ENCODE measurements at places on chromosomes 5 and 9.

DNA sequence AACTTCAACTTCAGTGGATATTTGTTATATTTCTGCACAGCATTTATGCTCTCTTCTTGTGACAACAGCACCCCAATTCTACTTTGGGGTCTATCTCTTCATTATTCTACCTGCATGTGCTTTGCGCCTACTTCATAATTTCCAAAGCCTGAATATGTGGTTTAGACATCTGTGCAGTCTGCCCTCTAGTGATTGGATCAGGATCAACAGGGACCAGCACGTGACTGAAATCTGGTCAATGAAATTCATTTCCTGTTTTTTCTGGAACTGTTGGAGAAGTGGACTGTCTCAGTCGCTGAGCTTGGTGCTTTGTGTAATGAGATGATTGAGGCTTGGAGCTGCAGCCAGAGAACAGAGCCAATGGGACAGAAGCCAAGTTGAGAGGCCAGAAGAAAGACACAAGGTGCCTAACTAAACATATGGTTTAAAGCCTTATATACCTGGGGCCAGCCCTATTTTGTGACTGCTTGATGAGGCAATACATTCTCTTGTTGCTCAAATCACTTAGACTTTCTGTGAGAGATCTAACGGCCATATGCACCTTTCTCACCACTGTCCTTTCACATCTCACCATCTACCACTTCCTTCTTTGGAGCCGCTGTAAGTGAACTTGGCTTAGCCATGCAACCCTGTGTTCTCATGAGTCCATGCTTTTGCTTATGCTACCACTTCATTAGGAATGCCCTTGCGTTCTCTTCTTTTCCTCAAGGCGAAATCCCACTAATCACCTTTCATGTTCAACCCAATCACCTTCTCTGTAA is 68.8 kb upstream of the PPP2R2B start:
- no peak for DNase-seq

DNA sequence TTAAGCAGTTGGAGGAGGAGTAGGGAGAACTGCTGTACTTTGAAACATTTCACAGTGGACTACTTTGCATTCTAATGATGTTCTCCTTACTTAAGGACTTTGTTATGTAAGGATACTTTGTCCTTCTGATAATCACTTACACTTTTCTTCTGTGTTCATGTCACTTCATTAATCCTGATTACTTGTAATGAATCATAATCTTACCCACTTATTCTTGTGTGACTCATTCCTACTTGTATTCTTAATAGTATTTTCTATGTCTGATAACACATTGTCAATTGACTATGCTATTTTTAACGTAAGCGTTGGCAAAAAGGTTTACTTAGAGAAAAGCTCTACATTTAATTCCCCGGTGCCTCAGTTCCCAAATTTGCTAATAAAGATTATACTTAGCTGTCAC is 63.8 kb downstream of the GHR start:
- no peak for DNase-seq

DNA sequence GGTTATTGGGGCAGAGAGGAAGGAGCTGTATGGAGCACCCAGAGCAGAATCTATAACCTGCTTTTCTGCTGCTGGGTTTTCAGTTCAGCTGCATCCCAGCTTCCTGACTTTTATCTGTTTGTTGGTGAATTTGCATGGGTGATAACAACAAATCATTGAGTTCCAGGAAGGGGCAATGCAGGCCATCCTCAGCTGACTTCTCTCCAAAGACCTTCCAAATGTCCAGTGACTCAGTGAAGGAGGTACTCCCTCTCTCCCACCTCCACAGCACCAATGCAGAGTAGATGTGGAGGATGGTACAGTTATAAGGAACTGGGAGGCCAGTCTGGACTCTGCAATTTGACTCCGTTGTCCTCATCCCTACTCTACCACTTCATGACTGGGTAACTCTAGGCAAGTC is 1.6 kb upstream of the TXN start:
- DNase-seq, result peak; percentile 51

DNA sequence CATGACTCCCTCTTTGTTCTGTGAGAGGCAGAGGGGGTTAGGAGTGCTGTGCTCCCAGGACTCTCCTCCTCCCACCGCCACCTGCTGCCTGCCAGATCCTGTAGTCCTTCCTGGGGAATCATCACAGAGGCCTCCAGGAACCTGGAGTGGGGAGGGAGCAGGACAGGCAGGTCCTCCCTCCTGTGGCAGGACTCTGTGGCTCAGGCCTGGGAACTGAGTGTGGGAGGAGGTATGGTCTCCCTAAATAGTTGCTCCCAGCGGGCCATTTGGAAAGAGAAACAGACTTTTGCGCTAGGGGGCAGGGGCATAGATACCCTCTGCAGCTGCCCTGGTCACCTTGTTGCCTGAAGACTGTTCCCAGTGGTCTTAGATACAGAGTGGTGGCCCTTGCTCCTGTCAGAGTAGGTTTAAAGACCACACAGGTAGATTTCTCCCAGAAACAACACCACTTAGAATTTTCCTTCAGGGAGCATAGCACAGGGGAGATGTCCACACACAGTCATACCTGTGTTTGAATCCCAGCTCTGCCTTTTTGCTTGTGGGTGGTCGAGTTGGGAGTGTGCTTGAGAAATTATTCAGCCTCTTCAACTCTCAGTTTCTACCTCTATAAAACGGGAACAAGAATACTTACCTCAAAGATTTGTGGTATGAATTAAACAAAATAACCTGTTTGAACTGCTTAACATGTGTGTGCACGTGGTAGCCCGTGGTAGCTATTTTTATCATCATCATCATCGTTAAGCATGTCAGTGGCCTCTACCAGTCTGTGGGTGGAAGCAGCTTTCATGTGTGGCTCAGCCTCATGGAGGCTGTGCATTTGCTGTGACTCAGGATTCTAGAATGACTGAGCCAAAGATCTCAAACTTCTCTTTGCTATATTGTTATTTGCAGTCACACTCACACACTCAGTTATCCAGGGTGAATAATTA is 55.8 kb downstream of the SLC22A5 start:
- peak; percentile 88 for DNase-seq

DNA sequence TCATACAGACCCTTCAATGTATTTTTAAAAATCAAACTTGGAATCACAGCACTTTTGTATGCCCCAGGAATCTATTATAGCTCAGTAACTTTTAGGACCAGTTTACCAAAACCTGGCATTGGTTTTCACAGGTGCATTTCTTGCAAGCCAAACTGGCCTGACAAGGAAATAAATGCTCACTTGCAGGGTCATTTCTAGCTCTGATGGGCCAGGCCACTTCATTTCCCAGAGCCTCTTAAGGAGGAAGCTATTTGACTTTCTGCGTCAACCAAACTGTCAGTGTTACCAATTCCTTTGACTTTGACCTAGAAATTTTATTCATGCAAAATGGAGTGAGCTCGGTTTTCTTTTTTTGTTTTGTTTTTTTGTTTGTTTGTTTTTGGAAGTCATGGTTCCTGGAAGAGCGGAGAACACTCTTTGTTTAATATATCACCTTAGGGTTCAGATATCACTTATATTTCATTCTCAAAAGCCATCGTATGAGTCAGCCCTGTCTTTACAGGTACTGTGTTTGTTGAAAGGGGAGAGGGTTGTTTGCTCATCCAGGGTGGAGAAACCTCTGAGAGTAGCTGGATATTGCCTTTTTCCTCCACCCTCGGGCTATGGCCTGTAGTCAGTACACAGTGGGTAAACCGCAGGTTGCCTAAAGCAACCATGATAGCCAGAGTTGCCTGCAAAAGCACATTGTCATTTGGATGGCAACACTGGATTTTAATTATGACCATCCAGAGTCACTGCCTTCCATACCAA is 58.9 kb downstream of the GNA14 start:
- no peak for DNase-seq

DNA sequence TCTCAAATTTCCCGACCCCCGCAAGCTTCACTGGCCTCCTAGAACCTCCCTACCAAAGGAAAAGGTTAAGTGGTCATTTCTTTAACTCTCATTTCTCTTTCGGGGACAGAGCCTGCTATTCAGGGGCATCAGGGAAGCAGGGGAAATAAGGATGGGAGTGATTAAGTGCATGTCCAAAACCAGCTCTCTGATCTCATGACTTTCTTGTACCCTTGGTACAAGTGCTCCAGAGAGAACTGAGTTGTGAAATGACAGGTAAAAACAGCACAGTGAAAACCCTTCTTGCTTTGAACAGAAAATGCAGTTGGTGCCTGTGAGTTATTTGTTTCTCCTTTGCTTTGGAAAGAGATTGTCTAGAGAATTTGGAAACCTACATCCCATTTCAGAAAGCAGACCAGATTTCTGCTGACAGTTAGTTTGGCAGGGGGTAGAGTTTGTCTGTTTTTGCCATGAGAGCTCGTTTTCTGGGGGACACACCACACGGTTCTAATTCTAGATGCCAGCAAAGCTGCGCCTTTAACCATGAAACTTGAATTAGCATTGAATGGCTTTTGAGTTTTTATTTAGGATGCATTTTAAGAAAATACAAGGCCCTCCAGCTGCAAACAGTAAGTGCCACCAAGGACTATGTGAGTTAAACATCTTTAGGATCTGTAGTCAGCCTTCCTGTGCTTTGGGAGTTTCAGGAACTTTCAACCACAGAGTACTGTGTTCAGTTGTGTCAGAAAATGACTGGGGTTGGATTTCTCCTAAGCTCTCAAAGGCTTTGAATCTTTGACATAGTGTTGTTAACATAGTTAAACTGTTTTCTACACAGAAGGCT is 161.7 kb upstream of the LHFPL2 start:
- no peak for DNase-seq

DNA sequence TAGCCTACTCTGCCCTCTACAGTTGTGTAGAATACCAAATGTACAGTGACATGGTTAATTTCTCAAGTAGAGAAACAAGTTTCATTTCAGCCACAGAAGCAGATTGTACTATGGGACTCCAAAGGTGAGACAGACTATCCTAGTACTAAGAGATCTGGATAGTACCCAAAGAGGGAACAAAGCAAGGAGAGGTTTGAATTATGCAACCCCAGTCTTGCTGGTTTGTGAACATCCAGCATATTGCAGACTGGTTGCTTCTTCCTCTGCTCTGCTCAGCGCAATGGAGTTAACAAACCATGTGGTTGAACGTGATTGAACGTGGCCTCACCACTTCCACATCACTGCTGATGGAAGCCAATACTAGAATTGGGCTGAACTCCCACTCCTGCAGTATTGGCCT is 43.3 kb upstream of the ALDOB start:
- no peak for DNase-seq

DNA sequence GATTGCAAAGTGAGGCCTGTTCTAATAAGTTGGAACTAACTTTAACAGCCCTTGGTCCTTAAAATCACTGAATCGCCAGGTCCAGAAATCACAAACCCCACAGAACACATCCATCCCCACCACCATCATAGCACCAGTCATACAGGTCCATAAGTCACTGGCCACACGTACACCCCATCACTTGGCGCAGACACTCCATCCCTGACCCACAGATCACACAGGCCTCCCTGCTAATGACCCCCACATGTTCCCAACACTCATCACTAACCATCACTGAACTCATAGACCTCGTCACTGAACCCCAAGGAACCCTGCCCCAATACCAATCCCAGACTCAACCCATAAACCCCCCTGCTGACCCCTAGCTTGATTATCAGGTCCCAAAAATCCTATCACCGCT is 41.2 kb upstream of the ZNF300 start:
- DNase-seq, result no peak

GRCh38 chr9:33795819-33796218 is 458 bp downstream of the PRSS3 start:
- DNase-seq, result no peak

- no peak for DNase-seq
These were observed 99.7 kb upstream of the CCL21 start for GRCh38 chr9:34809504-34810186.

DNA sequence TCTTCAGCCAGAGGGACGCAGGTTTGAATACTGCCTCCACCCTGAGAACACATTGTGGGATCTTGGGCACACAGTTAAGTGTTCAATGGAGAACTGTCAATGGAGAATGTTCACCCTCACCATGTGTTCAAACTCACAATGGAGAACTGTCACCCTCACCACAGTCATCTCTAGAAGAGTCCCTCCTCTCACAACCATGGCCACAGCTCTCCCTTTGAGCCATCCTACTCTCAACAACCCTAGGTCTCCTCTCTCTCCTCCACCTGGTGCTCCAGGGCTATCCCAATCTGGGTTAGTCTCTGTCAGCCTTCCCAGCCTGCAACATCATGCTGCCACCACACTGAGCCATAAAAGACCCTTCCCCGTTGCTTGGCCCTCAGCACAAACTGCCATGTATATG is 36.3 kb upstream of the HAND1 start:
- DNase-seq, result no peak

DNA sequence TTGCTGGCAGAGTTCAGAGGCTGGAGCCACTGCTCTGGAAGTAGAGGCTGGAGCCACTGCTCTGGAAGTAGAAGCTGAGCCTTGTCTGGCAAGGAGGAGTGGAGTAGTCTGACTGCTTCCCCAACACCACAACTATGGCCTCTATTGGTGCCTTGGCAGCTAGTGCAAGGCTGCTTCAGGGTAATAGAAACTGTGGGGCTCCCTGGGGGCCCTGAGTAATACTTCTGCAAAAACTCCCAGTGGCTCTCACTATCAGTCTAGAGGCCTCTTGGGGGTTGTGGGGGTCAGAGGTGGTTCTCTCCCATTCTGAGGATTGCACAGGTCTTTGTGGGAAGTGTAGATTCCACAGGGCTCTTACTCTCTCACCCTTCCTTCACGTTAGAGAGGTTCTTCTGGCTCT is 629.0 kb upstream of the PTPRD start:
- DNase-seq, result no peak

DNA sequence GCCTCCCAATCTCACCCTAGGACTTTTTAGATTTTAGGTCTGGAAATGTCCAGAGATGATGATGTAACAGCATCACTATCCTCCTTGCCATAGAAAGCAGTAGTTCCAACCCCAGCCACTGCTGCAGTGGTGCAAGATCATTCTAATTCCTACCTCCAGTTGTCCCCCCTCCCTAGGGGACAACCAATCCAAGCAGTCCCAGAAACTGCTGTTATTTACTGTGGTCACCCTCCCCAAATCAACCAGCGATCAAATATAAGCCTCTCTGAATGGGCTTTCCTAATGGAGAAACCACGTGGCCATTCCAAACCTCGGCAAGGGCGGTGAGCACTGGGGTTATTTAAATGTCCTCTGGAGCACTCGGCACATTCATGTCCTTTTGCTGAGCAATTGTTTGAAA is 159.8 kb downstream of the SLF1 start:
- DNase-seq, result no peak

- DNase-seq, result no peak
These were observed 181.3 kb upstream of the DMRT1 start for GRCh38 chr9:660227-660626.

- peak; percentile 57 for DNase-seq
These were observed 7.2 kb upstream of the SPINK4 start for GRCh38 chr9:33232815-33233214.

- DNase-seq, result no peak
These were observed 10.2 kb upstream of the SLC25A51 start for GRCh38 chr9:37914154-37914551.
